NCI-H1105 treated with DMSO at 0.1 percent for 48 hours (cell line): ENCODE measurements at places on chromosomes 12 and 14.

- DNase-seq, result no peak
These were observed 1.6 kb downstream of the CDH24 start for GRCh38 chr14:23055621-23056144.

DNA sequence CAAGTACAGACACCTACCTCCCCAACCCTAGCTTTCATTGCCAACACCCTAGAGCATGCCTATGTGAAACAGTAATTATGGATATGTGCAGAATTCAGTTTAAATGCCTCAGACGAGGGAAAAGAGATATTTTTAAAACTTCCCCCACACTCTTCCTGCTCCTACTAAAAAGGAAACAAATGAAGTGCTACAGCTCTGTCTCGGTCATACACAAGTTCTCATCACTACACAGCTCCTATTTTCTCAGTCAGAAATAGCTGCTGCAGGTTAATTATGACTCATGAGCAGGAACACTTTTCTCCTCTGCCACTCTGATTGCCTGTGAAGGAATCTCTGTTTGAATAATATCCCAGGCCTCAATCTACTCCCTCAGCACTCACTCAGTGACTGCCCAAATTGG, 703.6 kb upstream of the FLRT2 start:
- no peak for DNase-seq

DNA sequence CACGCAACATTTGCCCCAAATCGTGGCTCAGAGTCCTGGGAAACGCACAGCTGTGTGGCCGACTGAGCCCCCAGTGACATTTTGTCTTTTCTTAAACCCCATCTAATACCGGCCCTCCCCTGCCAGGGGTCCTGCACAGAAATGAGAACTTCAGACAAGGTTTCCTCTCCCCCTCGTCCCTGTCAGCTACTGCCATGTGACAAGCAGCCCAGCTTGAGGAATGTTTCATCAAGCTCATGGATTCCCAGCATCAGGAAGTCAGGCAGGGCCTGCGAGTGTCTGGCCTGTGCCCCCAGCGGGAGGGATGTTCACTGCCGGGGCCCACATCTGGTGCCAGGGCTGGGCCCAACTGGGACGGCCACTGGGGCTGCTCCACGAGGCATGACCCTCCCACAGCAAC, 15.9 kb downstream of the MMP17 start:
- DNase-seq, result no peak

GRCh38 chr14:65453807-65454480, 41.4 kb downstream of the FUT8 start:
- DNase-seq, result no peak

- no peak for DNase-seq
These were observed 4.0 kb downstream of the AP1G2 start for GRCh38 chr14:23563473-23564180.

DNA sequence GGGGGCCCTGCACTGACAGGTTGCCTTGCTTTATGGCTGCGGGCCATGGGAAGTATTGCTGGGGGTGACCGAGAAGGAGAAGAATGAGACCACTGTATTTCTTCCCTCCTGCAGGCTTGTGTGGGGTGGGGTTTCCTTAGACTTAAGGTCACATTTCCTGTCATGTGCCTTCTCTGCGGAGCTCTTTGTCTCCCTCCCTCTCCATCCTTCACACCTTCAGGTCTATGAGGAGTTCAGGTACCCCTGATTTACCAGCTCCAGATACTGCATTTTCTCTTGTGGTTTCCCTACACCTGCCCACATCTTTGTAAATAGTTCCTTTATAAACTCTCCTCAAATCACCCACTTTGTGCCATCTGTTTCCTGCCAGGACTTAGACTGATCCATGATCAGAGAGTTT, 3.6 kb downstream of the FNTB start:
- no peak for DNase-seq
